Kidney epithelial cell (primary cell): ENCODE measurements at places on chromosomes 11 and 22.

GRCh38 chr22:49404576-49405241 is 423.0 kb downstream of the BRD1 start:
- no peak for DNase-seq

DNA sequence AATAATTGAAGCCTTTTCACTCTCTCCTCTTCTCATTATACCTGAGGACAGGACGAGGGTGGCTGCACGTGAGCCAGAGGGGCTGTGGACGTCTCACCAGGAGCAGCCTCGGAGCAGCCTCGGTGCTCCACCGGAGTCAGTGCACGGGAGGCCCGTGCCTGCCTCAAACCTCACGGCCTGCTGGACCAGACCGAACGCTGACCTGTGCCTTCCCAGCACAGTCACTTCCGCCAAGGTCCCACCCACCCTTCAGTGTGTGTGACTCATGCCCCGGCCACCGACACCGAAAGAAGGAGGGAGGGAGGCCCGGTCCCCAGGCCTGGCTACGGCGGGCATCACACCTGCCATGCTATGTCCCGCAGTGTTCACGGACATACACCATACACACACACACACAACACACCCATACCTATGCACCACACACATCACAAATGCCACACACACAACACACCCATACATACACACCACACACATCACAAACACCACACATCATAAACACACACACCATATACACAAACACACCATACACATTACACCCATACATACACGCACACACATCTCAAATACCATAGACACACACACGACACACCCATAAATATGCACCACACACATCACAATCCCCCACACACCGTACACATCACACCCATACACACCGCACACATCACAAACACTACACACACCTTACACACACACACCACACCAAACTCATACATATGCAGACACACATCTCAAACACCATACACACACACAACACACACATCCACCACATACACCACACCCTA is 1506.5 kb downstream of the TBC1D22A start:
- no peak for DNase-seq

DNA sequence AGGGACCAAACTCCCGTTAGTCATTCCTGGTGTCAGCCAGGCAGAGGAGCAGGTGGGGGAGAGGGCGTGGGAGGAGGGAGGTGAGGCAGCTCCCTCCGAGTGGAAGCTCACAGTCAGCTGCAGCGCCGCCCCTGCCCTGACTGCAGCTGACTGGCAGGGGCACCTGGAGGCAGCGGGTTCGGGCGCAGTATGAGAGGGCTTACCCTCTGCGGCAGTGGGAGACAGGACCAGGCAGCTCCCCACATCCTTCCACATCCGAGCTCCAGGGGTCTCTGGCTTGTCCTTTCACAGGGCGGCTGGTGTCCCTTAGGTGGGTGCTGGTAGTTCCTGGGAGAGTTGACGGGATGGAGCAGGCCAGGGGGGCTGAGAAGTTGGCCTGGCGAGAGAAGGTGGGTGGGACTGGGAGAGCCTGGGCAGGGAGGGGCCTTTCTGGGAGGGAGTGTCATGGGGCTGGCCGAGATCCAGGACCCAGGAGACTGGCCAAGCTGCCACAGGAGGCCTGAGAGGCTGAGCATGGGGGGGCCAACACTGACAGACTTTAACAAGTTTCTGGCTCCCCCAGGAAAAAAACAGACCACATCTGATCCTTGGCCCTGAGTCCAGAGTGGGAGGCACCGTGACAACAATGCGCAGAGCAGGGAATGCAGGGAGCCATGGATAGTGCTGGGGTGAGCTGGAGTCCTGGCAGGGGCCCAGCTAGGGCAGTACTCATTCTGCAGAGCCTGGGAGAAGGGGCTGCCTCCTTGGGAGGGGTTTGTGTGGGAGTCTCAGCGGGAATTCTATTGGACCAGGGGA is 4.9 kb downstream of the ADORA2A start:
- no peak for DNase-seq

DNA sequence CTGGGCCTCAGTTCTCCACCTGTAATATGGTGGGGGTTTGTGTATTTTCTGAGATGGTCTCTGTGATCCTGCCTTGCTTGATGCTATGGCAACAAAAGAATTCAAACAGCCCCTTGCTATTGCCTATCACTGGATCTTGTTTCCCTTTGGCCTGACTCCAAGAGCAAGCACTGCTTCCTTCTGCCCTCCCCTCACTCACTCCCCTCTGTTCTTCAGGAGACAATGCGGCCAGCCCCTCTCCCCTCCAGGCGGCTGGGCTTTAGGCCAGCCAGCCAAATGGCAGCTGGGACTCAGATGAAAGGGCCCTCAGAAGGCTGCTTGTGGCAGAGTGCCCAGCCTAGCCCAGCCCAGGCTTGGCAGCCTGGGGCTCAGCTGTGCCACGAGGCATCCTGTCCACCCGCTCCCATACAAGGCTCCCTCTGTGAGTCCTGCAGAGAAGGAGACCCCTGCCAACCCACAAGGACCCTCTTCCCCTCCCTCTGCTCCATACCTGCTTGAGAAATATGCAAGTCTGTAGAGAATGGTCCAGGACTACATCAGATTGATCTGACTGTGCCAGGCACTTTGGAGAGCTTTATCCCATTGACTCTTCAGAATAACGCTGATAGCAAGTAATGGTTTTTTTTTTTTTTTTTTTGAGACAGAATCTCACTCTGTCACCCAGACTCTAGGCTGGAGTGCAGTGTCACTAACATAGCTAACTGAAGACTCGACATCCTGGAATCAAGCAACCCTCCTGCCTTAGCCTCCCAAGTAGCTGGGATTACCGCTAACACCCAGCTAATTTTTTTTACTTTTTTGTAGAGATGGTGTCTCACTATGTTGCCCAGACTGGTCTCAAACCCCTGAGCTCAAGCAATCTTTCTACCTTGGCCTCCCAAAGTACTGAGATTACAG is 7.6 kb upstream of the KCTD14 start:
- no peak for DNase-seq

DNA sequence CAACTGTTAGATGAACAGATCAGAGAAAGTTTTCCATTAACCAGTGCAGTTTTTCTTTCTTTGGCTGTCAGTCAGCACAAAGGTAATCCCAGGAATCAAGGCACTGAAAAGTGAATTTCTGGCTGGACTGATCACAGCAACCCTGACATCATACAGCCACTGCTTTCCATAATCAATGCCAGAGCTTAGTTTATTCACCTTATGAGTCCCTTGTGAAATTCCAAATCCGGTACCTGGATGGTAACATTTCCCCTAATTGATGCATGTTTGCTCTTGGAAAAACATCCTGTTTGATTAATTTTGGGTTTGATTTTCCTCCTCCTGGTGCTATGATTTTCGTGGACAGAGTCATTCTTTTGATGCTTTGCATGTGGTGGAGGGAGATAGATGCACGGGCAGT is 319.8 kb downstream of the INSC start:
- DNase-seq = no peak

DNA sequence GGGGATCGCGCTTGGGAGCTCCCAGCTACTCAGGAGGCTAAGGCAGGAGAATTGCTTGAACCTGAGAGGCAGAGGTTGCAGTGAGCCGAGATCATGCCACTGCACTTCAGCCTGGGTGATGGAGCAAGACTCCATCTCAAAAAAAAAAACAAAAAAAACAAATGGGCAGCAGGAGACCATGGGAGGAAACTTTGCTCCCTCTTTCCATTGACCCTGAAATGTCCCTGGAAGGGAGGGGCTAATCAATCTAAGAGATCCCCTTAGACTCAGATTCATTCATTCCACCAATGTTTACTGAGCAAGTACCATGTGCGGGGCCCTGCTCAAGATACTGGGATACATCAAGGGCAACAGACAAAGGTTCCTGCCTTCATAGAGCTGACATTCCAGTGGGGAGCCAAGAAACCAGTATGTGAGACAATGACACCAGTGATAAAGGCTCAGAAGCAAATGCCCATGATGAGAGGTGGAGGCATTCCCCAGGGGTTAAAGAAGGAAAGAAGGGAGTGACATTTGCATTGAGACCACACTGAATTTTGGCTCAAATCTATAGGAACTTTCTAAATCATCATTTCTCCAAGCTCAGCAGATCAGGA is 37.7 kb upstream of the TFIP11 start:
- DNase-seq = no peak

- DNase-seq = no peak
These were observed 92.5 kb downstream of the SIK3 start for GRCh38 chr11:117005758-117006157.

DNA sequence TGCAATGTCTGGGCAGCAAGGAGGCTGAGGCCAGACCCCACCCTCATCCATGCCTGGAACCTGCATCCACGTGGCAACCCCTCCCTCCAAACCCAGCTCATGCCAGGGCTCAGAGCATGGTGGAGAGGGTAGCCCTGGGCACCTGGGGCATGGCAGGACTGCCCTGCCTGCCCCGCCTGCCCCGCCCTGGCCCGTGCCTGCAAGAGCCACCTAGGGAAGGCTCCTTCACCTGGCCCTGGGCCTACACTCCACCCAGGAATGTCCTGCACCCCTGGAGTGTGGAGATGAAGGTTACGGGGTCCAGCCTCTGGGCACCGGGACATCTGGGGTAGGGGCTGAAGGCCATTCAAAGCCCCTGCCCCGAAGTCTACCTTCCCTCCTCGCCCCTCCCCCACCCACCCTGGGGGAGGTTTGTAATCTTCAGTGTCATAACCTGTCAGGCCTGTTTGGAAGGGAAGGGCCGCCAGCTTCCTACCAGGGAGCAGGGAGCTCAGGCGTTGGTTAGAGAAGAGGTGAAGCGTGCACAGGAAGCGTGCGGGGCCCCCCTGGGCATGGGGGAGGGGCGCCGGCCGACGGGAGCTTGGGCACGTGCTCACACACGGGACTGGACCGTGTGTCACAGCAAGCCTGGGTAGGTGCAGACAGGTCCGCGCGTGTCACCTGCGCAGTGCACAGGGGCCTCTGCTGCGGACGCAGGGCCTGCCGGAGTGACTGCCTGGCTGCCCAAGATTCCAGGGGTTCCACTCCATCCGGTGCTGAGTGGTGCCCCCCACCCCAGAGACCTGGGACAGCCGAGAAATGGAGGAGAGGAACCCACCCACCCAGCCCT is 30.7 kb upstream of the TH start:
- no peak for DNase-seq

DNA sequence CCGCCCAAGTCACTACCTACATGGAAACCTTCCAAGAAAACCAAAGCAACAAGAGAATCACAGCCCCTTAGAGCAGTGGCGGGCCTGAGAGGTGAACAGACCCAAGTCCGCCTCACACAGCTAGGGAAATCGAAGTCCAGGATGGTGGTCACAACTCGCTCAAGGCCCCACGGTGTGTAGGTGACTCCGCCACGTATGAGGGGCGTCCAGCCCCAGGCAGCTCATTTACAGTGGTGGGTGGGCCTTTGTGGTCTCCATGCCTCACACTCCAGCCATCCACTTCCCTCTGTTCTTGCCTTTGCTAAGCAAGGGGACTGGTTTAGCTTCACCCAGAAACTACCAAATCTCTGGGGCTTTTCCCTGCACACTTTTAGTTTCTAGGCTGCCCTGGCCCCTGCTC is 9.7 kb upstream of the TCF20 start:
- DNase-seq = no peak

DNA sequence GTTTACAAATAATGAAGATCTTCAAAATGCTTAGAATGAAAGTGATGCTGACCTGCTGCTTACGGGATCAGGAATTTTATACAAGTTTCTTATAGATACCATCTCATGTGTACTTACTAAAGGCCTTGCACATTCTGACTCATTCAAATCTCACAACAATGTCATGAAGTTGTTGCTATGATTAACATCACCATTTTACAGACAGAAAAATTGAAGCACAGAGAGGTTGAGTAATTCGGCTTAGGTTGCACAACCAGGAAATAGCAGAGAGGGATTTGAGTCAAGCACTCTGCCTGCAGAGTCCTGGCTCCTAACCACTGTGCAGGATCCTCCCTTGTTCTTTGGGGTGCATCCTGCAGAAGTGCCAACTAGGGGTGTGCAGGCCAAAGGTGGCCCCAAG is 471.9 kb downstream of the MIAT start:
- no peak for DNase-seq

- no peak for DNase-seq
These were observed 1.8 kb downstream of the TLCD5 start for GRCh38 chr11:120326845-120327281.

GRCh38 chr11:1882265-1883238 is 9.1 kb downstream of the PRR33 start:
- no peak for DNase-seq

- DNase-seq = no peak
These were observed 1.0 kb downstream of the VSIG10L2 start for GRCh38 chr11:125946712-125947418.

- no peak for DNase-seq
These were observed 109.4 kb upstream of the OR4B1 start for GRCh38 chr11:48107188-48107704.

- DNase-seq = no peak
These were observed 2.3 kb upstream of the RHOD start for GRCh38 chr11:67054346-67054835.

GRCh38 chr22:50376085-50376651 is 33.0 kb downstream of the PPP6R2 start:
- DNase-seq = no peak

GRCh38 chr11:71302534-71302909 is 50.1 kb upstream of the SHANK2 start:
- no peak for DNase-seq

GRCh38 chr22:33958741-33959140 is 38.5 kb upstream of the LARGE1 start:
- no peak for DNase-seq

GRCh38 chr11:134942681-134943080 is 530.6 kb upstream of the B3GAT1 start:
- no peak for DNase-seq

DNA sequence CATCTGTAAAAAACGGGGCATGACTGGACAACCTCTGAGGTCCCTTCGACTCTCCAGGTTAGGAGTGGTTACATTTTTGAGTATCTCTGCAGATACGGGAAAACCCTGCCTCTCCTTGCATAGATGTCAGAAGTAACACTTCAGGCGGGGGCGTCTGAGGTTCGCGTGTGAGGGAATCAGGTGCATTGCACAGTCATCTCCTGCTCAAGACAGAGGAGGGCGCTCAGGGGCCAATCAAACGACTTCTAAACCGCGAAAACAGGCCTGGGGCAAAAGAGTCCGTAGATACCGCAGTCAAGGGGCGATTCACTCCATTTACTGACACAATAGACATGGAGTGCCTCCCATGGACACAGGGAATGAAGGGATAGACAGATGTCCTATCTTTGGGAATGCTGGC is 31.7 kb downstream of the KIRREL3 start:
- DNase-seq = no peak

GRCh38 chr11:97683733-97684132 is 1293.9 kb downstream of the JRKL start:
- DNase-seq = peak; percentile 19

- DNase-seq = no peak
These were observed 334.9 kb downstream of the BRD1 start for GRCh38 chr22:49492741-49493251.
